ENCODE measurements at places on chromosomes 6 and 20.

DNA sequence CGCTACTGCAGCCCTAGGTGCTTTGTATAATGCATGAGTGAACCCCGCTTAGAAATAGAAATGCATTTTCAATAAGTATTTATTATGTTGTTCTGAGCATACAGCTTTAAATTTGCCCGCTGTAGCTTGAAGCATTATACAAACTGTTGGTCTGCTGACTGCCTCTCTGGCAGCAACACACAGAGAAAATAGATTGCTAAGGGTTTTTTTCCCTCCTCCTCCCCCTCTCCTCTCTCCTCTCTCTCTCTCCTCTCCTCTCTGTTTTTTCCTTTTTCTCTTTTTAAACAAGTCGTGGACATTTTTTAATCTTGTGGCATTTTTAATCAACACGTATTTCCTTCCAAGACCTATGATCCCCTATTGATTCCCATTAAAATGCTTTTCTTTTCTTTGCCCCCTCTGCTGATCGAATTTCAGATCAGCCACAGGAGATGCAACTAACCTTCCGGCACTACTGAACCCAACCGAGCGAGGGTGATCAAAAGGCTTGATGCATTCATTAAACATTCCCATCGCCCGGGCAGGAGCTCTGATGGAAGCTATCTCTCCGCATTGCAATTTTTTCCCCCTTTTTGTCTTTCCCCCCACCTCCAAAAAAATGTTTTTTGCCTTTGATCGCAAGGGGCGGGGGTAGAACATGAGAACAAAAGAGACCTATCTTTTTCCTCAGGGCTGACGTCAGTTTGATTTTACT lies 90.7 kb upstream of the ARID1B start:
- DNase-seq, result peak; percentile 54

GRCh38 chr6:49142421-49143151 lies 320.5 kb downstream of the MMUT start:
- no peak for DNase-seq

GRCh38 chr20:17499041-17499440 lies 32.1 kb downstream of the BFSP1 start:
- DNase-seq, result no peak

- no peak for DNase-seq
Observed at GRCh38 chr6:157335829-157336228, 12.5 kb upstream of the TMEM242 start.

GRCh38 chr6:10302566-10303235 lies 112.2 kb downstream of the TFAP2A start:
- DNase-seq, result no peak

DNA sequence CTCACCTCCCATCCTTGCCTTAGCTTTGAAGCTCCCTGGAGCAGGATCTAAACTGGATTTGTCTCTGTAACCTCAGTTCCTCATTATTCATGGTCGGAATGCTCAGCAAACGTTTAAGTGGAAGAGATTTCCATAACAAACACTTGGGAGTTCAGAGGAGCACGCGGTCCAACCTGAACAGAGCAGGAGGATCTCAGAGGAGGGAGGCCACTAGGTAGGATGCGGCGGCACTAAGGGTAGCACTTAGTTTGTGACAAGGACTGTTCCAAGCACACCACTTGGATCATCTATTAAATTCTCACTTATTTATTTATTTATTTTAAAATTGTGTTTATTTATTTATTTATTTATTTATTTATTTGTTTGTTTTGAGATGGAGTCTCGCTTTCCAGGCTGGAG lies 13.3 kb upstream of the CCN5 start:
- no peak for DNase-seq

DNA sequence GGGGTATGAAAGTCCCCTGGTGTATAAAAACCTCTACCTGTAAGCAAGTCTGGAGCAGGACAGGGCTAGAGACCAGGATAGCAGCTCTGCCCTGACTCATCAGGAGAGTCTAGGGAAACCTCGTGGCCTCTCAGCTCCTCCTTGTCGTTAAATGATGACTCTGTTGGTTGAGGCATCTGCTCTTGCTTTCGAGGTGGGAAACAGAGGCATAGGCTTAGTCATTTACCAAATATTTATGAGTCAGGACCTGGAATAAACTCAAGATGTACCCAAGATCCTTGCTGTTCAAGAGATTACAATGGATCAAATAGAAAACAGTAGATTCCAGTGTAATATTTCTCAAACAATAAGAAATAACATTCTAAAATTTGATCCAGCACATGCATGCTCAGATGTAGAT lies 5.5 kb downstream of the MANBAL start:
- DNase-seq, result no peak

DNA sequence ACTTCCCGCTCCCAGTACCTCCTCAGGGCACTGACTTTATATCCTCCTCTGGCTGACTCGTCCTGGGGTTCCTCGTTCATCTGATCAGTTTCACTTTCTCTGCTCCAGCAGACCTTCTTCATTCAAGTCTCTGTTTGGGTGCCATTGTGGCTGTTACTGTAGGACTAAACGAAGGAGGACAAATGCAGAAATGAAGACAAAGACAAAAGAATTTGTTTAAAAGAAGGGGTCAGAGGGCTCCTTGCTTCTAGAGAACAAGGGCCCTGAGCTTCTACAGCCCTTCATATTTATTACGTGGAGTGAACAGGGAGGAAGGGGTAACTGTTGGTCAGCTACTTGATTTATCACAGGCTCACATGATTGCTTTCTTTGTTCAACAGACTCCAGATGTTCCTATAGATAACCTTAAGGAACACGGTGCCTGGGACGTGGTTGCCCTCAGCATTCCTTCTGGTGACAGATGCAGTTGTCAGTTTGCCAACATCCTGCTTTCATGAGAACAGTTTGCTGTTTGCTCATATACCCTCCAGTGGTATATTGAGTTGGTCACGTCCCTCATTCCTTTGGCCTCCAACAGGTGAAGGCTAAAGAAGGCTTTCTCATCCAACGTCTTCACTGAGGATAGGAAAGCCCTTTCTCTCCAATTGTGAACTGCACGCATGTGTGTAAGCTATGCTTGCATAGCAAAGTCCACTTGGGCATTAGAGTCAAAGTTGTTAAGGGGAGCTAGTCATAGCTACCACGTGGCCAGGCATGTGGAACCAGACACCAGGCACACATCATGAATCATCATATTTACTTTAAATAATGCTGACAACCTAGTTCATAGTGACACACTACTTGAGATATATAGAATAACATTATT lies 69.1 kb upstream of the BTN3A2 start:
- DNase-seq, result peak; percentile 66

DNA sequence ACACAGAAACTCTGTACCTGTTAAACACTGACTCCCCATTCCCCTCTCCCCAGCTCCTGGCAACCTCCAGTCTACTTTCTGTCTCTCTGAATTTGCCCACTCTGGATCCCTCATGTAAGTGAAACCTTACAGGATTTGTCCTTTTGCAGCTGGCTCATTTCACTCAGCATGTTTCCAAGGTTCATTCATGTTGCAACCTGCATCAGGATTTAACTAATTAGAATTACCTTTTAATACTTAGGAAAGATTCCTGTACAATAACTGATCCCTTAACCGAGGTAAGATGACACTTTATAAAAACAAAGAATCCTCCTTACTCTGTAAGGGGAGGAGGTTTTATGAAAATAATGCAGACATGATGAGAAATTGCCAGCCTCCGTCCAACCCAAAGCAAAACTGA lies 113.1 kb upstream of the MTHFD1L start:
- DNase-seq, result no peak

- DNase-seq, result no peak
Observed at GRCh38 chr6:122052346-122052900, 347.0 kb upstream of the HSF2 start.

GRCh38 chr6:56096946-56097621 lies 150.3 kb downstream of the COL21A1 start:
- DNase-seq, result no peak

DNA sequence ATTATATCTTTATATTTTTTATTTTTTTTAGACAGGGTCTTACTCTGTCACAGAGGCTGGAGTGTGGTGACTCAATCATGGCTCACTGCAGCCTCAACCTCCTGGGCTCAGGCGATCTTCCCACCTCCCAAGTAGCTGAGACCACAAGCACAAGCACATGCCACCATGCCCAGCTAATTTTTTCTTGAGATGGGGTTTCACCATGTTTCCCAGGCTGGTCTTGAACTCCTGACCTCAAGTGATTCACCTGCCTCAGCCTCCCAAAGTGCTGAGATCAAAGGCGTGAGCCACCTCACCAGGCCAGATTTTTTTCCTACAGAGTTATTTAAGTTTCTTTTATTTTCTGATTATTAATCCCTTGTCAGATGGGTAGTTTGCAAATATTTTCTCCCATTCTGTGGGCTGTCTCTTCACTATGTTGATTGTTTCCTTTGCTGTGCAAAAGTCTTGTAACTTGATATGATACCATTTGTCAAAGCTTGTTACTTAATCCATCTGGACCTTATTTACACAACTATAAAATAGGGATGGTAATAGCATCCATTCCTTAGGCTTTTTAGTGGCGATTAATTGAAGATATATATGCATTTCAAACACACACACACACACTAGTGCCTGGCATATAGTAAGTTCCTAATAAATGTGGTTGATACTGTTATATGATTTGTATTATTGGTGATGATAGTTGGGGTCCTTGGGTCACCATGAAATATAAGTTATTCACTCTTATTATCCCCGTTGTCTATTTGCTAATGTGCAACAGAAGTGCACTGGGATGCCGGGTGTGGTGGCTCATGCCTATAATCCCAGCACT lies 187.1 kb downstream of the BCAS1 start:
- DNase-seq, result no peak

DNA sequence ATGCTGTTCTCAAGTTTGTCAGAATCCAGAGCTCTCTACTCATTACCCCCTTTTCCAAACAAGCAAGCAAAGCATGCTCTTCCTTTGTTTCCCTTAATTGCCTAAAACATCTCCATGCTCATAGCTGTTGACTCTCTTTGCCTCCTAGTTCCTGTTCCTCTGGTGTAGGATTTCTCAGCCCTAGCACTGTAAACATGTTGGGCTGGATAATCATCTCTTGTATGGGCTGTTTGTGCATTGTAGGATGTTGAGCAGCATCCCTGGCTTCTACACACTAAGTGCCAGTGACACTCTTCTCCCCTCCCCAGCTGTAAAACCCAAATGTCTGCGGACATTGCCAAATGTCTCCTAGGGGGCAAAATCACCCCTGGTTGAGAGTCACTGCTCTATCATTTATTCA lies 14.0 kb downstream of the PPARD start:
- no peak for DNase-seq

DNA sequence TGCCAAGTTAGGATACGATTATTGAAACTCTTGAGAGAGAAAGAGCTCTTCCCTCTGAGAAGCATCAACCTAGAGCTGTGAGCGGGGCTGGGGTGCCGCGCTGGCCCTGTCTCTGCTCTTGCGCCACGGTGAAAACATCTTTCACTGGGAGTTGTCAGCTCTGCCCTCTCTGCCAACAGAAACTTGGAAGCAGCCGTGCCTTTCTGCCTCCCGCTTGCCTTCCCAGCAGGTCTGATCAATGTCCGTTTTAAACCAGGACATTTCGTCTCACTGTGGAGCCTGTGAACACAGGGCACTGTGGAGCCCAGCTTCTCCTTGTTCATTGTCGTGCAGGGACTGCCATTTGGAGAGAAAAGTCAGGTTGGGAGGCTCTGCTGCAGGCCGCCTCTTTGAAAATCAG lies 249.2 kb upstream of the PMEPA1 start:
- no peak for DNase-seq

DNA sequence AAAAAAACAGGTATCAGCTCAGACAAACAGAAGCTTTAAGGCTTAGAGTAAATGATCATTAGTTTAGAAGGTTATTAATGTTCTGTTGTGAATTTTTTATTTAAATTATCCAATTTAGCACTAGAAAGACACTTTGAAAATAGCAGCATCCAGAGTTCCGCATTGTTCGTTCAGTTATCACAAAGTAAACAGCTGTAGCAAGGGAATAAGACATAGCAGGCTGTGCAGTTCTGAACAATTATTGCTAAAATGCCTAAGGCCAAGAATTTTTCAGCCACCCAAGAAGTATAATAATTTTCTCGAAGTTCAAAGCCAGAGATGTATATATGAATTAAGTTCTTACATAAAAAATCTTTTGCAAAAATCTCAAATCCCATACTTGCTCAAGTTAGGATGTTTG lies 8.0 kb upstream of the TNFAIP3 start:
- DNase-seq, result no peak

DNA sequence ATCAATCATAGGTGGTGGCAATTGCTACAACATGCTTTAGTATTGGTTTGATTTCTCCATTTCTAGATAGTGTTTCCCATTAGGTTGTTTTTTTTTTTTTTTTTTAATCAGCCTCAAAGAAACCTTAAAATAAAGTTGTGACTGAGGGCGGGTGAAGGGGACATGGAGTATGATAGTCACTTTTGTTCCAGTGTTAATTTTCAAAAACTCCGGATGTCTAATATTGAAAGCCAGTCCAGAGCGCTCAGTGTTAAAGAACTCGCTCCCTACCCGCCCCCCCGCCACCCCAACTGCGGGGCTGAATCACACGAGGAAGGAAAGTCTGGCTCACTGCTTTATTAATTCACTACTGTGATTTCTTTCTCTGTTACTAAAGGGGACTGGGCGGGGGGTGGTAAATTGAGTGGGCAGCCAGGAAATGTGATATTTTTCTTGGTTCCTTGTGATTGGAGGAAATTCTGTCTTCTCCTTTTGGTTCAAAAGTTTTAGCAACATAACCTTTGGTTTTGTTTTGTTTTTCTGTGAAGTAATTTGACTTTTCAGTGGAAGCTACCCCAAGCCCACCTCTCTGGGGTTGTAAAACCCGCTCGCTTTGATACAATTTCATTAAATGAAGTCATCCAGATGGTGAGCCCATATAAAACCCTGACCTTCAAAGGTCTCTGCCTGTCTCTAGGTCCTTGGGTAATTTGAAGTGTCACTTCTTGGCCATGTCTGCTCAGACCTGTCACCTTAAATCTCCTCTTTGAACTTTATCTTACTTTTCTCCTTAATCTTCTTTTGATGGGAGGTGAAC lies 38.0 kb downstream of the TNFAIP3 start:
- no peak for DNase-seq

GRCh38 chr20:41456351-41456750 lies 89.7 kb upstream of the EMILIN3 start:
- no peak for DNase-seq

DNA sequence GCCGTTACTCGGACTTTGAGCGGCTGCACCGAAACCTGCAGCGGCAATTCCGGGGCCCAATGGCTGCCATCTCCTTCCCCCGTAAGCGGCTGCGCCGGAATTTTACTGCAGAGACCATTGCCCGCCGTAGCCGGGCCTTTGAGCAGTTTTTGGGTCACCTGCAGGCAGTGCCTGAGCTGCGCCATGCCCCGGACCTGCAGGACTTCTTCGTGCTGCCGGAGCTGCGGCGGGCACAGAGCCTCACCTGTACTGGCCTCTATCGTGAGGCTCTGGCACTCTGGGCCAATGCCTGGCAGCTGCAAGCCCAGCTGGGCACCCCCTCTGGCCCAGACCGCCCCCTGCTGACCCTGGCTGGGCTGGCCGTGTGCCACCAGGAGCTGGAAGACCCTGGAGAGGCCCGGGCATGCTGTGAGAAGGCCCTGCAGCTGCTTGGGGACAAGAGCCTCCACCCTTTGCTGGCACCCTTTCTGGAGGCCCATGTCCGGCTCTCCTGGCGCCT lies 7.2 kb downstream of the SNX21 start:
- DNase-seq, result no peak
